ENCODE measurements at places on chromosomes 4 and X.

DNA sequence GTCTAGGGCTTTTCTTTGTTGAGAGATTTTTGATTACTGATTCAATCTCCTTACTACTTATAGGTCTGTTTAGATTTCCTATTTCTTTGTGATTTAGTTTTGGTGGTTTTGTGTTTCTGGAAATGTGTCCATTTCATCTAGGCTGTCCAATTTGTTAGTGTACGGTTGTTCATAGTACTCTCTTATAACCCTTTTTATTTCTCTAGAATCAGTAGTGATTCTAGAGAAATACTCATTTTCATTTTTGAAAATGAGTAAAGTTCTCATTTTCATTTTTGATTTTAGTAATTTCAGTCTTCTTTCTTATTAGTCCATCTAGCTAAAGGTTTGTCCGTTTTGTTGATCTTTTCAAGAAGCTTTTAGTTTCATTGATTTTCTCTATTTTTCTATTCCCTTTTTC lies 7.5 kb downstream of the IL13RA1 start:
- DNase-seq: no peak

GRCh38 chr4:71261001-71261400 lies 77.8 kb upstream of the SLC4A4 start:
- DNase-seq: no peak

DNA sequence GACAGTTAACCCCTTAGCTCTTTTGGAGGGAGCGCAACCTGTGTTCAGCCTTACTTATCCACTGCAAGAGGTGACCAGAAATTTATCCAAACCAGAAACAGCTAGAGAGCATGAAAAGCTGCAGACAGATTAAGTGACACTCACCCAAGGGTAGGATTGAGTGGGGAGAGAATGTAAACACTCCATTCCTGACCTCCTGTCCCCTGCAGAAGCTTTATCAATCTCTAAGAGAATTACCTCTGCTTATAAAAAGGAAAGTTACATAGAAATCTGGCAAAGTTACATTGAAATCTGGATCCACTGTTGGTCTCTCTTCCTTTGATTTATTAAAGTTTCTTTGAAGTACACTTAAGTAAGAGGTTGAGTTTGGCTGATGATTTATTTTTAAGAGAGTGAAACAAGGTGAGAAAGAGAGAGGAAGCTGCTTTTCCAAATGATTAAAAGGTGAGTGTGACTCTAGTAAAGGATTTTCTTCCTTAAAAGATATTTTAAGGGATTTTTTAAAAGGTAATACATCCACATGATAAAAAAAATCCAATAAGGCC lies 112.3 kb downstream of the ANAPC4 start:
- no peak for DNase-seq

- DNase-seq: no peak
Observed at GRCh38 chr4:128869776-128870509, 60.4 kb downstream of the JADE1 start.

DNA sequence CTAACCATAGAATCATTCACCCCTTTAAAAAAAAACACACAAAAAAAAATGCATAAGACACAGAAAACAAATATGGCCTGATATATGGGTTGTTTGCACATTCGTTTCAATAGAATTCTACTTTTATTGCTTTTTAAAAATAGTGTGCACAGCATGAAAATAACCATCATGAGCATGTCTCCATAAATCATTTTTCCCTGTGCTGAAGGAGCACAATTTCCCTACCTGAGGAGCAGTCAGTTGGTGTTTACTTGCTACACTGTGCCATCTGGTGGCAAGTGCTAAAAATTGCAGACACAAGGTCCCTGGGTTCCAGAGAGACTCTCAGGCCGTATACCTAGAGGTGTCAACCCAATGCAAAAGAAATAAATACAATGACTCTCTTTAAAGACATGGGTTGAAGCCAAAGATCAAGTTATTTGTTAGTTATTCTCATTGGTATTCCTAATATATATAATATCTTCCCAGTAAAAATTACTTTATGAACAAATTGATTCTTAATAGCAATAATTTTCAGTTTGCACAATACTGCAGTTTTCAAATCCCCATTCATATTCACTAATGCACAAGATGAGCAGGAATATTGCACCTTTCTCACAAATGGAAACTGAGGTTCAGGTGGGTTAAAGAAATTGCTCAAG lies 551.4 kb downstream of the IQCM start:
- DNase-seq: no peak

- no peak for DNase-seq
Observed at GRCh38 chr4:4631150-4631549, 89.3 kb upstream of the STX18 start.

DNA sequence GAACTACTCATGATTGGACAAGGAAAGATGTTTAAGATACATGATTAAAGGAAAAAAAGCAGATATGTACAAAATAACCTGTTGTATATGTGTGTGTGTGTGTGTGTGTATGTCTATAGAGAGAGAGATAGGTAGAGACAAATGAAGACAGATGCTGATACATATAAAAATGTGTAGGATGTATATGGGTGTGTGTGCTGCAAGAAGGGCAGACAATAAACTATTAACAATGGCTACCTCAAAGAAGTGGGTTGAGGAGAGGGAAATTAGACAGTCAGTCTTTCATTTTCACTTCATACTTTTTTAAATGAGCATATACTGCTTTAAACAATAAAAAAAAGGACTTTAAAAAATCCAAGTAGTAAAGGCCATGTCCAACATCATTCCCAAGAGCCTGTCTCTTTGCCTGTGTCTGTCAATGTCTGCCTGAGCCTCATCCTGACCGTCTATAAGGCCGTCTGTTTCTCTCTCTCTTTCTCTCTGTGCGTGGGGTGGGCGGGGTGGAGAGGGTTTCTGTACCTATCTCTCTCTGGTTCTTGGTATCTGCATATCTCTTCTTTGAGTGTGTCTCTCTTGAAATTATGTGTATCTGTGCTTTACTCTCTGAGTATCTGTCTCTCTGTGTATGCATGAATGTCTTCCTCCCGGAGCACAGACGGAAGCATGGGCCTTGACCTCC lies 62.8 kb downstream of the LRBA start:
- no peak for DNase-seq

Data from right forelimb (tissue), 1 donor.